ENCODE measurements at places on chromosomes 6 and 20.
A peak's percentile ranks its signal among the peaks of the same experiment; 100 is the strongest.

DNA sequence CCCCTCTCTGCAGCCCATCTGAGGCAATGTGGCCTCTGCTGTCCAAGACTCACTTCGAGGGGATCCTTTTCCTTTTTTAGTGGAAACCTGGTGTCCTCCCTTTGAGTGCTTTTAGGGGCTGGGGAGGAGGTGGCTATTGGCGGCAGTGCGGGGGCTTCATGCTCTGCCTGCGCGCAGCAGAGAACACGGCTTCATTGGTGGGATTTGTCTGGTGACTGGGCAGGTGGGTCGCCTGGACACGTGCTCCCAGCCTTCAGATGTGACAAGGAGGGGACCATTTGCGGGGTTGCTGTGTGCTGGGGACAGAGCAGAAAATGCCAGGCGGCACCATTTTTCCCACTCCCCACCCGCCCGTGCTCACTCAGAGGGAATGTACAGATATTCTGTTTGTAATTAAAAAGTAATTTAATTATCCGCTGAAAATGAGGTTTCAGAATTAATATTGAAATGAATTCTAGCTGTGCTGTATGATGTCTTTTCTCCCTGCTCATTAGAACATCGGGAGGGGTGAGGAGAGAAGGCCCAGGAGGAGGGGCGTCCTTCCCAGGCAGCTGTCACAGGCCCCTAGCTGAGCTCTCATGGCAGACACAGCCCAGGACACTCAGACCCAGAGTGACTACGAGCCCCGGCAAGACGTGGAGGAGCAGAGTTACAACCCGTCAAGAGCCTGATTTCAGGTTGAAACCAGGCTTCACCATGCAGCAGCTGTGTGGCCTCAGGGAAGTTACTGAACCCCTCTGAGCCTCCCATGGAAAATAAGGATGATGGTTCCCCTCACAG lies 417.2 kb upstream of the SULF2 start:
- DNase-seq = no peak

- no peak for DNase-seq
Observed at GRCh38 chr6:142802124-142802523, 142.9 kb downstream of the HIVEP2 start.

- peak; percentile 69 for DNase-seq
Observed at GRCh38 chr6:41705996-41706835, 29.2 kb downstream of the TFEB start.

GRCh38 chr20:38091441-38092216 lies 58.1 kb downstream of the RPRD1B start:
- DNase-seq = peak; percentile 31

GRCh38 chr6:25042036-25042521 lies 106.3 kb upstream of the RIPOR2 start:
- peak; percentile 72 for DNase-seq

- no peak for DNase-seq
Observed at GRCh38 chr6:170074435-170074834, 216.4 kb downstream of the DLL1 start.

DNA sequence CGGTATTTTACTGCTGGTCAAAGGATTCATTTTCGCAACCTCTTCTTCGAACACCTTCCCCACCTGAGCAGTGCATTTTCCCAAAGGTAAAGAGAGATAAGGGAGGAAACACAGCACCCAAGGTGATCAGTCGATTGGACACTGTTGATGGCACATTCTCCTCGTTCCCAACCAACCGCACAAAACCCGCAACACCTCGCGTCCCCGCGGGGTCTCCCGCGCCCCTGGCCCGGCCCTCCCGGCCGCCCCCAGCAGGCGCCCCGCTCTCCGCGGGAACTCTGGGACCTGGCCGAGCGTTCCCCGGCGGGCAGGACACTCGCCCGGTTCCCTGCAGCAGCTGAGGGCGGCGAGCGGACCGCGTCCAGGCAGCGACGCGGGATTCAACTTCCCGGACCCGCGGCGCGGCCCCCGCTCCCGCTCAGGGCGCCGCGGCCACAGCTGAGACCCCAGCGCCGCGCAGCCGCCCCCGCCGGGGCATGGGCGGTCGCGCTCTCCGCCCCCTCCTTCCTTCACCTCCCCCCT lies 506 bp downstream of the RGS17 start:
- DNase-seq = no peak

GRCh38 chr20:33842346-33842745 lies 31.2 kb downstream of the CHMP4B start:
- DNase-seq = no peak

- DNase-seq = no peak
Observed at GRCh38 chr6:3631877-3632276, 119.6 kb downstream of the PXDC1 start.

DNA sequence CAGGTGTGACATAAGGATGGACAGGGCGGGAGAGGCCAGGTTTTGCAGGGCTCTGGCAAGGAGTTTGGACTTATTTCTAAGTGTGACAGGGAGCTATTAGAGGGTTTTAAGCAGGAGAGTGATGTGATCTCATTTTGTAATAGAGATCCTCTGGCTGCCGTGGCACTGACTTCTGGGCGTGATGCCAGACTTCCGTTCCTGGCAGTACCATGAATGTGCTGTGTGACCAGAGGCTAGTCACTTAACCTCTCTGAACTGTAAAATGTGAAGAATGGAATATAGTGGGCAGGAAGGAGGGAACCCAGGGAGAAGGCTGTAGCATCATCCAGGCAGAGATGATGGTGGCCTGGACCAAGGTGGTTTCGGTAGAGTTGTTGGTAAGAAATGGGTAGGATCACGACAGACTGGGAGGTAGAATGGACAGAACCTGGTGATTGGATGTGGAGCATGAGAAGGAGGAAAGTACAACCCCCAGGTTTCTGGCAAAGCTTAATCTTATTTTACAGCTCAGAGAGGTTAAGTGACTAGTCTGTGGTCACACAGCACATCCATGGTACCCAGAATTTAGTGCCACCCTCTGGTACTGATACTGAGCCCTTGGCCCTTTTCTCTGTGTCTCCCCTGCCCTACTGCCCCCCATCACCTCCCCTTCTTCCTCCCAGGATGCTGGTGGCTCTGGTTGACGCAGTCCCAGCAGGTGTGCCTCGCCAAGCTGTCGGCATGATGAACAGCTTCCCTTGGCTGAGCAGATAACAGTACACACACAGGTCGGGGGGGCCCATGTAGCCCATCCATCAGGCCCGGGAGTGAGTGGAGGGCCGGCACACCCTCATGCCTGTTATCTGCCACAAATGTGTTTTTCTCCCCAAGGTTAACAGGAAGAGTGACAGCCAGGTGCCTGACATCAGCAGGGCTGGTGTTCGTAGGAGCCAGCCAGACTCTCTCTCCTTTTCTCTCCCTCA lies 52.9 kb upstream of the CTNNBL1 start:
- DNase-seq = no peak

- peak; percentile 66 for DNase-seq
Observed at GRCh38 chr6:16514249-16514648, 247.0 kb downstream of the ATXN1 start.

GRCh38 chr6:165987483-165988301 lies 180.0 kb downstream of the TBXT start:
- no peak for DNase-seq

DNA sequence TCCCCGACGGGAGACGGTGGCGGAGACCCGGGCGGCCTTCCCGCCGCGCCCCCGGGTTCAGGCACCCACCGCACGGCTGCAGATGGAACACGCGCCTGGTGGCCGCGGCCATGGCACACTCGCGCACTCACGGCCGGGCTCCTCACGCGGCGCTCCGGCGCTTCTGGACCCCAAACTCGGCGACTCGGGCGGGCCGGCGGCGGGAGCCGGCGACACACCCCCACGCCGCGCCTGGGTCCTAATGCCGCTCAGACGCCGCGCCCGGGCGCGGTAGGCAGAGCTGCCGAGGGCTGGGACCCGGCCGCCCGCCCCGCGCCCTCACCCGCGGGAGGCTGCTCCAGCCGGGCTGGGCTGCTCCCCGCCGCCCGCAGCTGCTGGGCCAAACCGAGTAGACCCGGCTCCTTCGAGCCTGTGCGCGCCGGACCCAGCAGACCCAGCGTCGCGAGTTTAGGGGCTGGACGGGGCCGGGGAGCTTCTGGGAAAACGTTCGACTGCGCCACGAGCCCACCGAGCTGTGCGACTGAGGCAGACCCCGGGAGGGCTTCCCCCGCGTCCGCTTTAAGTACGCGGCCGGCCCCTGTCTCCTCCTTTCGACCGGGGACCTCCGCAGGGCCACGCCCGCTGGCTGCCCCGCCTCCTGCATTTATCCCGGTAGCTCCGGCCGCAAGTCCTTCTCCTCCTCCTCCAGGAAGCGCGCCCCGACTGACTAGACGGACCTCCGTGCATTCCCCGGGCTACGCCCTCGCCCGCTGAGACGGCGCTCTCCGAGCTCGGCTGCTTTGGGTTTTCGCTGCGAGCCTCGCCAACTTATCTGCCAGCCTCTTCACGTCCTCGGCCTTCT lies at the start of gene SLC4A11:
TSS of gene SLC4A11 (minus strand) at position 165 of the 841 bp plus-strand sequence. CDS start at position 112, 53 bp downstream.
- peak; percentile 35 for DNase-seq

GRCh38 chr20:41476013-41476441 lies 109.4 kb upstream of the EMILIN3 start:
- no peak for DNase-seq

GRCh38 chr6:116450769-116451740 lies 10.1 kb upstream of the CALHM6 start:
- no peak for DNase-seq

GRCh38 chr20:57162362-57162652 lies 104.1 kb downstream of the BMP7 start:
- DNase-seq = no peak

DNA sequence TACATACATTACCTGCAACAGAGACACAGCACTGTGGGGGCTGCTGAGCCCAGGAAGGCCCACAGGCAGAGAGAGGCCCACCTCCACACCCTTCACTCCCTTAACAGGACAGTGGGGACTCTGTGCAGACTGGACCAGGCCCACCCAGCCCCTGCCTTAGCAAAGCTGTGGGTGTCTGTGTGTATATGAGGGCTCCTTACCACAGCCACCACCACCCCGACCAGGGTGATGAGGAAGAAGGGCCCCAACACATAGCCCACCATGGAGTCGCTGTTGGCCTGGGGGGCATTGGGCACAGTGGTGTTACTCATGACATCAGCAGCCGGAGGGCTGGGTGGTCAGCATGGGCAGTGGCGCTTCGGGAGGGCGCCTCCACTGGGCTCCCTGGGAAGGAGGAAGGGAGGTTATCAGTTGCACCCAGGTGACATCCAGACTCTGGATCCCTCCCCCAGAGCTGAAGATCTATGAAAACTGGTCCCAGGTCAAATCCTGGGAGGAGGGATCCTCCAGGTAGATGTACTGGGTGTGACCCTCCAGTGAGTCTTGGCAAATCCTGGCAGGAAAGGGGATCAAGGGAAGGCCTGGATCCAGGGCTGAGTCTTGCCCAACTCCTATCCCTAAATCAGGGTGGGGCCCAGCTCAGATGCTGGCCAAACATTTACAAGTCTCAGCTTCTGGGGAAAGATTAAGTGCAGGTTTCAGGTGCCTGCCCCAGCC lies 1.2 kb downstream of the SMIM29 start:
- DNase-seq = no peak

DNA sequence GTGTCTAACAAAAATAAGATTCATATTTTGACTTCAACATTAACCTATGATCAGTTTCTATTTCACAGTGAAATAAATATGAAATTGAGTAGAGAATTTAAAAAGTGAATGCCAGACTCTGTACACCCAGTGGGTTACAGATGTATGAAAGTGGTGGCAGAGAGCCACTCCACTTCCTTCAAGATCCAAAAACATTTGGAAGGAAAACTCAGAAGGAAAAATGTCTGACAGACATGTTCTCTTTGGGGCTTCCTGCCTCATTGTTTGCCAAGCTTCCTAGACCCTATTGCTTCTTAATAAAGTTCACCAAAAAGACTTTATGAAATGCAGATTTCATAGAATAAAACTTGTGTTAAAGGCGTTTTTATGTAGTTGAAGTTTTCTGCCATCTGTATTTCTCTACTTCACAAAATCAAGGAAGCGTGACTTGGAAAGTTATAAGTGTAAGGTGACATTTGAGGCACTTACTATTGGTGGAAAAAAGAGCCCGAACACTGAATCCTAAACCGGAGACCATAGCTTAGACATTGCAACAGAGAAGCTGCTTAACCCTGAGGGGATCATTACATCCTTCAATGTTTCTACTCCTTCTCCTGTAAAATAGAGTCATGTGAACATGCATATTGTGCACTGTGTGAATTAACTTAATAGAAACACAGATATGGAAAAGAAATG lies 12.8 kb downstream of the HMGCLL1 start:
- no peak for DNase-seq

GRCh38 chr6:145963216-145964068 lies 716 bp downstream of the SHPRH start:
- DNase-seq = peak; percentile 34

GRCh38 chr20:47765271-47765670 lies 20.0 kb downstream of the SULF2 start:
- DNase-seq = no peak

- DNase-seq = no peak
Observed at GRCh38 chr20:14698125-14698524, 360.7 kb upstream of the FLRT3 start.

DNA sequence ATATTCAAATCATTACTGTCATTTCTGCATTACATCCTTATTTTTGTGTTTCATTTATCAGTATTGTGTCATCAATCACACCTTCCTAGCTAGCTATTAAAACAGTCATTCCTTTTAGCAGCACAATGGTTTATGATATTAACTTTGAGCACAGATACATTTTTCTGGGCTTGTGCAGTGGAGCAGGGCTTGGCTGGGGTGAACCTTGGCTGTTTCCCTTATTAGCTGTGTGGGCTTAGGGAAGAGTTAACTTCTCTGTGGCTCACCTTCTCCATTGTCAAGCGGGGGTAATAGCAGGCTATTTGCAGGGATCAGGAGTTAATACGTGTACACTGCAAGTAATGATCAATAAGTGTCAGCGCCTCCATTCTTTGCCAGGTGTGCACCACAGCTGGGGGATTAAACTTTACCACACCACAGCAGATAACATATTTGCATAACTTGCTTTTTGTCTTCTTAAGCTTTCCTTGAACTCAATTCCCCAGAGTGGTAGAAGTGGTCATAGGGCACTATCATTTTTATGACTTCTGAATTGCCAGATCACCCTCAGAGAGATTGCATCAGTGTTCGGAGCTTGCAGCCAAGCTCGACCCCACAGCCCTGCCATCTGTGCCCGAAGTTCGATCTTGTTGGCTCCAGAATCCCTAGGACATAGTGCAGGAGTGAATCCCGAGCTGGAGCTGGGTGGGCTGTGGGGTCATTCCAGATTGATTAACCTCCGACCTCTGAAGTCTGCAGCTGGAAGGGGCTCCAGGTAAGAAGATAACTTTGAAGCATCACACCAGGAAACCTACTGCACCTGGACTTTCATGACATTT lies 1.5 kb upstream of the PYGB start:
- no peak for DNase-seq

GRCh38 chr20:45840700-45841198 lies 7.2 kb downstream of the SNX21 start:
- no peak for DNase-seq

DNA sequence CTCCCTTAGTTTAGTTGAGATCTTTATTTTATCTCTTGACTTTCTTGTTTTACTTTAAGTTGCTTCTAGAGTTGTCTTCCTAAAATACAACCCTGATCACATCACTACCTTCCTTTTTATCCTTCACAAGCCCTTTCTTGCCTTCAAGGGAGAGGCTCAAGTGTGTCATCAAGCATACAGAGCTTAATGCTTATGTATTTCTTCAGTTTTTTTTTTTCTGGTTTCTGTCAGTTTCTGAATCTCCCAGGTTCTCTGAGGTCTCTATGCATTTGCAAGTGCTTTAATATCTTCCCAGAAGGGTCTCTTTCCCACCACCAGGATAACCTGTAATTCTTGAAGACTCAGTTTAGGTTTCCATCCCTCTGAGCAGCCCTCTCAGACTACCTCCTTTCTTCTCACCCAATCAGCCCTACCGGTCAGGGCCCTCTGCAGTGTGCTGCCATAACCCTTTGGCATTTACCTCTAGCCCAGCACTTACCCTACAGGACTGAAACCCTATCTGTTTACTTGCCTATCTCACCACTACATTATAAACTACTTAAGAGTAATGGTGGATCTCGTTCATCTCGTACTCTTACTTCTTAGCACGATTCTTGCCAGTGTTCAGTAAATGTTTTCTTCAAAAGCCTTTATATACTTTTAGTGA lies 36.9 kb downstream of the EYA4 start:
- no peak for DNase-seq

Data from CD4-positive, alpha-beta T cell treated with Interleukin-21 for 1 hour (primary cell).